ENCODE measurements at places on chromosomes 16 and 17.

DNA sequence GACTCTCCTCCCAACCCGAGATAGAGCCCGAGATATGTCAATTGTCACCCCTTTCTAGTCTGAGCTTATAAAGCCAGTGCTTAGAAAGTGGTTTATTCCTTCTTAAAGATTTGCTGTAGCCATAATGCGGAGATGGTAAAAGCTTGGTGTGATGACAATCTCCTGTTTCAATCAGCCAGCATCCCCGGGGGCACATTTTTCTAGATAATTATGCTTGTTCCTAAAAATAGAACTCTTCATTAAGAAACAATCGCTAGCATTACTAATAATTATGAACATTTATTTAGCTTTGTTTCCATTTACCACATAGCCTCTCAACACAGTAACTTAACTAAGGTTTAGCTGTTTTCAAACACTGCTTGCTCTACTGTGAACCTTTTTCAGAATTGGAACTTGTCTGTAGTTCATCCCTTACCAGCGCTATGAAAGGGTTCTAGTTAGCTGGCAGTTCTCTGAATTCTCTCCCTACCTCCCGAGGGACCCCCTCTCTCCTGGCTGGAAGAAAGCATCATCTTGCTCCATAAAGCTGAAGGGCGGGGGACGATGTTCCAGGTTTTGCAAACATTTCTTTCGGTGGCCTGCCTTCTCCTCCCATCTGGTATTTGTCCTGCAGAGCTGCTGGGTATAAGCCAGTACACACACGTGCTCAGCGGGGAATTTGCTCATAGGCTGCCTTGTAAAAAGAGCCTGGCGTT, 922 bp upstream of the MRPL58 start:
- no peak for DNase-seq

DNA sequence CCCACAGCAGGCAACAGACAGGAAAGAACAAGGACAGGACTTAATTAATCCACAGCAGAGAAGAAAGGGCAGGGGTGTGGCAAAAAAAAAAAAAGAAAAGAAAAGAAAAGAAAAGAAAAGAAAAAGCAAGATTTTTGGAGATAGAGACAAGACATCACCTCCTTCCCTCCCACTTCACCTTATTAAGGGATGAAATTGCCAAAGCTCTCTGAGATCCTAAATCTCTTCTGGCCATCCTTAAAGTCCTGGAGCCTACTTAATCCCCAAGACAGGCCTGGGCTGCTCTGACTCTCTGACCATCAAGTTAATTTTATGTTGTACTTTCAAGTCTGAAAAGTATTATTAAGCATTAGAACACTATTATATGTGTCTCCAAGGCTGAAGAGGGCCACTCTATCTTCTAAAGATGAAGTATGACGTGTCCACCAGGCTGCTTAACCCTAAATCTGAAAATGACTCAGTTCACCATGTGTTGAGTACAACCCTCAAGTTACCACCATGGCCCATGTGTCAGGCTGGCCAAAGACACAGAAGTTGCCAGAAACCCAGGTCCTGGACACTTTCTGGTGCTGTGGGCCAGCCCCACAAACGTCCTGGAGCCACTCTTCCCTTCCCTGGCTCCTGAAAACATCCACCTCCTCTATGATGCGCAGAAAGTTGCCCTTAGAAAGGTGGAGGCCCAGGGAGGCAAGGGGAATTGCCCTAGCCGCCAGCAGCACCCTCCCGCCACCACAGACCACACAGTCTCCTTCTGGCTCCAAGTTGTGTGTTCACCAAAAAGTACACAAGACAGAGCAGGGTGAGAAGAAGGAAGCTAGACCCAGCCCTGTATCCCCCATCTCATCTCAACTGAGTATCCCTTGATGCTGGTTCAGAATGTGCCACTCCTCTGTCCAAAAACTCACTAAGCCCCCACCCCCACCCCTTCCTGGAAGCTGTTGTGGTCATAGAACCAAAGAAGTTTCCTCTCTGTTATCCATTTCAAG, 2.7 kb downstream of the SOCS1 start:
- DNase-seq: peak; percentile 54

GRCh38 chr17:77451245-77451893, 310.6 kb downstream of the SEC14L1 start:
- peak; percentile 77 for DNase-seq

- no peak for DNase-seq
Observed at GRCh38 chr17:10318535-10318934, 54.3 kb downstream of the MYH13 start.

GRCh38 chr16:29114574-29114973, 129.7 kb downstream of the LAT start:
- no peak for DNase-seq

GRCh38 chr17:18267927-18268711, 7.7 kb downstream of the MIEF2 start:
- no peak for DNase-seq

DNA sequence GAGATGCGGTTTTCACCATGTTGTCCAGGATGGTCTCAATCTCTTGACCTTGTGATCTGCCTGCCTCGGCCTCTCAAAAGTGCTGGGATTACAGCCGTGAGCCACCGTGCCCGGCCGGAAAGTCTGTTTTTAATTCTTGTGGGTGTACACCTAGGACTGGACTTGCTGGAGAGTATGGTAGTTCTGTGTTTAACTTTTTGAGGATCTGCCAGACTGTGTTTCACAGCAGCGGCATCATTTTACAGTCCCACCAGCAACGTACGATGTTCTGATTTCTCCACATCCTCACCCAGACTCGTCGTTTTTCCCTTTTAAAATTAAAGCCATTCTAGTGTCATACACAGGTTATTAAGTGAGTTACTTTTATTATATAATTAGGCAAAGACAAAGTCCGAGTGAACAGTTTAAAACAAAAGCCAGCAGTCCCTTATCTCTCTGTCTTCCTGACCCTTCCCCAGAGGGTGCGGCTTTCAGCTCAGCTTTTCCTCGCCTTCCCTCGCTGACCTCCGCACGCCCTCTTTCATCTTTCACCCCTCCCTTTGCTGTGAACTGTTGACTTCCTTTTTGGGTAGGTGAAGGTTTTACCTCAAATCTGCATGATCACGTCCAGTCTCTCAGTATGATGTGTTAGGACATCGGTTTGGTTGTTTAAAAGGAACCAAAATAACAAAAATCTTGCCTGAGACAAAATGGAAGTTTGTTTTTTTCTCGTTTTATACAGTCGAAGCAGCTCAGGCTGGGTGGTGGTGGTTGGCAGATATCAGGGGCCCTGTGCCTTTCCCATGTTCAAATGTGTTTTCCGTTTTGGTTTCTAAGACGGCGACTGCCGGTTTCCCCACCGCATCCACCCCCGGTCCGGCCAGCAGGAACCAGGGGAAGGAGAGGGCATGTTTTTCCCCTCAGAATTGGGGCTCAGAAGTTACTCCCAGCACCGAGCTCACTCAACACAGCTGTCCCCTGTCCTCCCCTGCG, 18.0 kb downstream of the FAM234A start:
- peak; percentile 20 for DNase-seq

Data from stimulated activated CD4-positive, alpha-beta T cell treated with anti-CD3 and anti-CD28 coated beads, Interleukin-4, amount 100 ng/mL, for 1 hour (primary cell).